ENCODE measurements at places on chromosomes 1 and 21. TPM values are rescaled to one million over a fixed set of nuclear protein-coding genes. Genes with fewer than 3 reads are reported as not detected.

The NLRP3 gene
- 0.04 TPM for total RNA-seq

The VCAM1 gene
- total RNA-seq: not detected

The NCAM2 gene
- not detected for total RNA-seq

The SERPINC1 gene
- total RNA-seq: not detected

The SPRR2A gene
- total RNA-seq: 3.5 TPM

The CFAP126 gene
- not detected for total RNA-seq

The ADGRL4 gene
- total RNA-seq: not detected

The CFHR3 gene
- total RNA-seq: not detected

The DONSON gene
- 31.2 TPM for total RNA-seq

The NPHS2 gene
- total RNA-seq: not detected

The VANGL2 gene
- total RNA-seq: 8.0 TPM

The GFI1 gene
- 0.10 TPM for total RNA-seq

The FMOD gene
- 0.54 TPM for total RNA-seq

The SYPL2 gene
- total RNA-seq: not detected

The PRR9 gene
- total RNA-seq: 1.2 TPM

The FMN2 gene
- not detected for total RNA-seq

The TENT5C gene
- total RNA-seq: 0.11 TPM

The CYP4A22 gene
- total RNA-seq: not detected

The S100A7 gene
- total RNA-seq: 0.37 TPM

The IL22RA1 gene
- 7.0 TPM for total RNA-seq

The PALMD gene
- 1.0 TPM for total RNA-seq
